Activated CD8-positive, alpha-beta T cell treated with anti-CD3 and anti-CD28 coated beads, Interleukin-2, amount 10 ng/mL, durations not matched to agents 7 days and 5 days (primary cell): ENCODE measurements at places on chromosomes 6 and 20. TPM values are rescaled to one million over a fixed set of nuclear protein-coding genes. Genes with fewer than 3 reads are reported as not detected.

- no peak for DNase-seq
Observed at GRCh38 chr6:44020664-44021425, 106.4 kb downstream of the MRPL14 start.

DNA sequence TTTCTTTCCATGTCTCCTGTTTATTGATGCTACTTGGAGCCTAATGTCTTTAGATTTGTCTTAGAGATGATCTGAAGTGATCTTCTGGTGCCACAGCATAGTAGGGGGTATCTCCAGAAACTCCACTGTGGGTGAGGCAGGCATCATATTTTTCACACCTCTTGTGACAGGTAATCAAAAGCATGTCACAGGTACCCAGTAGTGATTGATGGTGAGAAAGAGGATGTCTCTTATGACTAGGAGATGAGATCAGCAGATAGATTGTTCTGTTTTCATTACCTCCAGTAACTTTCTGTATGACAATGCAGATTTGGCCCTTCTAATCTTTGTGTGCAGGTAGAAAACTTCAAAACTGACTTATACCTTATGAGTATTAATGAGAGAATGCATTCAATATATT is 13.5 kb downstream of the NCOA7 start:
- no peak for DNase-seq

- DNase-seq = no peak
Observed at GRCh38 chr20:50595988-50596693, 86.0 kb downstream of the PTPN1 start.

DNA sequence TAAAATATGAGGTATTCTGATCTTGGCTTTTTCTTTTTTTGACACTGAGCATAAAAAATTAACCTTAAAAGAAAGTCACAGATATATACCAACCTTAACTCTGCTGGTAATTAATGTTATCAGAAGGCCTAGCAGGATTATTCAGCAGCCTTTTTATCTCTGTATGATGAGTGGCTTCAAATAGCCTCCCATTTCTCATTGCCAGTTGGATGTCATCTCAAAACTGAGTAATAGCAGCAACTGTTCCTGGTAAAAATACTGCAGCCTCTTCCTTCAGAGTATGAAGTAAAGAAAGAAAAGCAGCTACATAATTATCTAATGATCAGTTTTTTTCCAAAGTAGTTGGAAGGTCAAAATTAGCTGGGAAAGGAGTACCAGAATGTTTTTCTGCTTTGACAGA is 24.9 kb upstream of the HDGFL1 start:
- DNase-seq = no peak

The BMP5 gene
- total RNA-seq = not detected

- no peak for DNase-seq
Observed at GRCh38 chr20:33694639-33695012, 8.4 kb upstream of the E2F1 start.

The ZFP64 gene
- 10.4 TPM for total RNA-seq

DNA sequence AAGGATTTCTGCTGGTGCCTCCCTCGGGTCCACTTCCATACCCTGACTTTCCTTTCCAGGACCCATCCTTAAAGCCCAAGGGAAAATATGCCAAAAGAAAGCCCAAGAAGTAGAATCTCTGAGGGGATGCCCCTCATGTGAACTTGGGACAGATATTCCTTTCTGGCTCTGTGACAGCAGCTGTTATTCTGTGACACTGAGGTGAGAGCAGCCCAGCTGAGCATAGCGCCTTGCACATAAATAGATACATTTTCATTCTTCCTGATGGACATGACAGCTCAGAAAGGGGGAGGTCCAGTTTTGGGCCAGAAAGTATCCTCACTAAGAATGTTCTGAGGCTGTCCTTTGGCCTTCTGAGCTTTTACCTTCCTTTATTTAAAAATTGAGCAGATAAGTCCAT is 353.2 kb downstream of the SAMD5 start:
- DNase-seq = no peak

The SUMO4 gene
- total RNA-seq = 10.1 TPM

- no peak for DNase-seq
Observed at GRCh38 chr20:52612046-52612632, 360.0 kb upstream of the TSHZ2 start.

DNA sequence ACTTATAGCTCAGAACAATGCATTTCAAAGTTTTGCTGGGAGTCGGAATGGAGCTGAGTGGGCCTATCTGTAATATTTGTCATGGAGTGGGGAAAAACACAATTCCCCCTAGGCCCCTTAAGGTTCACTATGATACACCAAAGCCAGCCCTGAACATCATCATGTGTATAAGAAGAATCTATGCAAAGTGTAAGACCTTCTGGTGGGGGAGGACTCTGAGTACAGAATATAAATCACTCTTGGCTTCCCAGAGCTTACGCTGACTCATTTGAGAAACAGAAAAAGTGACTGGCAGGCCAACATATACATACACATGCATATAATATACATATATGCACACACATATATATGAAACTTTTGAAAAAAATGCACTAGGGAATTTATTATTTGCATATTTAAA is 54.1 kb upstream of the UBR2 start:
- no peak for DNase-seq

DNA sequence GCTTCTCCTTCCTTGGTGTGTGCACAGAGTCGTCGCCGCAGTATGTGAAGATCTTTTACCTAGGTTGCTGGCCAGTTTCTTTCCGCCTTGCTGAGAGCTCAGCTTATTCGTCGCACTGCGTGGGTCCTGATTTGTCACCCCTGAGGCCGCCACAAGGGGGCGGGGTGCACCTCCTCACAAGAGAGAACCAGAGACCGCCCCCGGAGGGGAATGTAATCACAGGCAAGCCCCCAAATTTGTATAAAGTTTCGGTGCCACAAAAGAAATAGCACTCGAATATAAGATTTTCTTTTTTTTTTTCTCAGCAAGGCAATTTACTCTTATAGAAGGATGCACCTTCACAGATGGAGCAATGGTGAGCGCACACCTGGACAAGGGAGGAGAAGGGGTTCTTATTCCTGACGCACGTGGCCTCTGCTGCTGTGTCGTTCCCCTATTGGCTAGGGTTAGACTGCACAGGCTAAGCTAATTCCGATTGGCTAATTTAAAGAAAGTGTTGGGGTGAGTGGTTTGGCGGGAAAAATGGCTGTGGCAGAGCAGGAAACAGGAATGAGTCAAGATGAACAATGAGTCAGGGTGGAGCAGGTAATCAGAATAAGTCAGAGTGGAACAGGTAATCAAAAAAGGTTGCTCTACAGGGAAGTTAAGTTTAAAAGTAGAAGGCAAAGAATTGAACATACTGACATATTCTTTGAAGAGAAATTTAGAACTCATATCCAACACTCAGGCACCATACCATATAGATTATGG is 19.5 kb downstream of the NCOA3 start:
- no peak for DNase-seq

- no peak for DNase-seq
Observed at GRCh38 chr6:40762981-40763380, 175.8 kb upstream of the LRFN2 start.

DNA sequence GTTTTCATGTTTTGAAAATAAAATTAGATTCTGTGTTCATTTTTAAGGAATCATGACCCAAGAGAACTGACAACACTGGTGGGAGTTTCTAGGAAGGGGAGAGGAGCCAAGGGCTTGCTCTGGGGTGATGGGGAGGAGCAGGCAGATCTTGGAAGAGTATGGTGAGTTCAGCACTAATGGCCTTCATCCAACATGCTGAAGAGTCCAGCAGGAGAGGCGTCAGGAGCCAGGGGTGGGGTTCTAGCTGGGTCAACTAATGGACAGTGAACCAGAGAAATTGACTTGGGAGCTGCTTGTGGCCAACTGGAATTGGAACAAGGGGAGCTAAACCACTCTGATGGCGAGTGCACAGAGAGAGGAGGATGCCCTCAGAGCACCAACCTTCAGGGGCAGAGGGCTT is 107.1 kb downstream of the MRPL14 start:
- no peak for DNase-seq

GRCh38 chr6:170345662-170346061 is 39.1 kb downstream of the FAM120B start:
- peak; percentile 37 for DNase-seq

The EEF1E1 gene
- total RNA-seq = 44.2 TPM

GRCh38 chr6:137901454-137901853 is 34.4 kb downstream of the TNFAIP3 start:
- no peak for DNase-seq

The MYL9 gene
- 0.18 TPM for total RNA-seq

GRCh38 chr6:110563711-110564110 is 87.3 kb upstream of the SLC22A16 start:
- no peak for DNase-seq

DNA sequence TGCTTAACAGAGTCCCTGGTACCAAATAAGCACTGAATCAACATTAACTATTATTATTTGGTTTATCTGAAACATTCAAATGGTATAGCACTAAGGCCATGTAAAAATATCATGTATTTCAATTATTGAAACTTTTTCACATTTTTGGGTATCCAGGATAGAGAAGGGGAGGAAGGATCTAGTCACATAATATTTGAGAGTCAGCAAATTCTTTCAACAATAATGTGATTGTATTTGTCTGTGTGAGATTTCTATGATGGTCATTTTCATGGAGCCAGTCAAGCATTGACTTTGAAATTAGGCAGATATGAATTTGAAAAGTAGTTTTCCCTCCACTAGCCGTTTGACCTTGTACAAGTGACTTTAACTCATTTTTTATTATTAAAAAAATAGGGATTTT is 67.9 kb downstream of the LAMA2 start:
- DNase-seq = no peak

DNA sequence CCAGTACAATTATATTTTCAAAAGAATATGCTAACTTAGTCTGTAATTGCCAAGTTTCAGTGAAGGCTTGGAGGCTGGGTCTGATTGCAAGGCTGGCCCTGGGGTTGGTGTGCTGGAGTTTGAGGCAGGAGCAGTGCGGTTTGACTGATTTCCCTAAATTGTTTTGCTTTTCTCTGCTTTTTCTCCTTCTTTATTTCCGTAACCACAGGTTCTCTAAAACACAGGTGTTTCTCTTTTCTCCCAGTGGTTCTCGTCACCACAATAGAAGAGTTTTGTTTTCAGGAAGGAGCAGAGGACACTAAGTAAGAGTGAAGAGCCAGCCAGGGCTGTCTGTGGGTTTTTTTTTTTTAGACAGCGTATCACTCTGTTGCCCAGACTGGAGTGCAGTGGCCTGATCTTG is 8.2 kb upstream of the SNX9 start:
- no peak for DNase-seq

The NRSN1 gene
- total RNA-seq = not detected

The HAO1 gene
- not detected for total RNA-seq

The SLC35F1 gene
- total RNA-seq = not detected

- no peak for DNase-seq
Observed at GRCh38 chr6:81722506-81723223, 29.8 kb downstream of the TENT5A start.

The SPTLC3 gene
- total RNA-seq = 0.37 TPM

The CST4 gene
- not detected for total RNA-seq

DNA sequence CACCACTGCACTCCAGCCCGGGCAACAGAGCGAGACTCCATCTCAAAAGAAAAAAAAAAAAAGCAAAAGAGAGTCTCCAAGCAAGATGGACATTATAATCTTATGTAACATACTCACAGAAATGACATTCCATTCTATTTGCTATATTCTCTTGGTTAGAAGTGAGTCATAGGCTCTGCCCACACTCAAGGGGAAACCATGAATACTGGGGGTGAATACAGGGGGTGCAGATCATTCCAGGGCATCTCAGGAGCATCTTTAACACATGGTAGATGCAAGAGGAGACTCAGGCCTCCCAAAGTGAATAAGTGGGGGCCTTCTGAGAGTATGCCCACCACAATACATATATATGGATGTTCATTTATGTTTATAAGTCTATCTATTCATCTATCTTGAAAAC is 18.3 kb upstream of the RANBP9 start:
- DNase-seq = no peak

The BPIFB1 gene
- total RNA-seq = not detected

DNA sequence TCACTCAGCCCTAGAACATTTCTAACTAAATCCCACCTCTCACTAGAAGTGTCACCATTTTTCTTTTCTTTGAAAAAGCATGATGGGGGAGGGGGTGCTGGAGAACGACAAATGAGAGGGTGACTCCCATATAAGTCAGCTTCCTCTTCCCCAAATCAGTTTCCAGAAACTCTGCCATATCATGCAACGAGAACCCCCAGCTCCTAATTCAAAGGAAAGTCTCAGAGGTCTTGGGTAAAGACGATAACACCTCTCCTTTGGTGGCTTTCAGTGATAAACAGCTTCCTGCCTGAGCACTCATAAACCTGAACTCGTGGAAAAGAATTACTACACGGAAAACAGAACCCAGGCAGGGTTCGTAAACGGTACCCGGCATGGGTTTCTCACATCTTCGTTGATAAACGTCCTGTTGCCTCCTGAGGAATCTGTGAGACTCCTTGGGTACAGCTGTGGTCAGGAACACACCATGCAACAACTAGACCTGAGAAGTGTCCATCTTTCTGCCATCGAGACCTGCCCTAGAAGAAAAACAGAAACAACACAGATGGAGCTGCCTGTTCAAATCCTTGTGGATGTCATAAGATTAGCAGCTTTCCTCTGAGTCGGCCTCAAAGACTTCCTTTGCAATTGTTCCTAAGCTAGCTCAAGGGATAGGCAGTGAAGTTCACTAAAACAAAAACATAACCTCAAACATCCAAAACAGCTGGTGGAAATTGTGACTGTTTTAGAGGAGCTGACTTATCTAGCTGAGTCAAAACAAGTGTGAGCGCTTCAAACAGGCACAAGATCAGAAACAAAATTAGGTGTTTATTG is 185.8 kb upstream of the PRDM1 start:
- peak; percentile 26 for DNase-seq
